ENCODE measurements at places on chromosomes 5 and 9.
A peak's percentile ranks its signal among the peaks of the same experiment; 100 is the strongest.

DNA sequence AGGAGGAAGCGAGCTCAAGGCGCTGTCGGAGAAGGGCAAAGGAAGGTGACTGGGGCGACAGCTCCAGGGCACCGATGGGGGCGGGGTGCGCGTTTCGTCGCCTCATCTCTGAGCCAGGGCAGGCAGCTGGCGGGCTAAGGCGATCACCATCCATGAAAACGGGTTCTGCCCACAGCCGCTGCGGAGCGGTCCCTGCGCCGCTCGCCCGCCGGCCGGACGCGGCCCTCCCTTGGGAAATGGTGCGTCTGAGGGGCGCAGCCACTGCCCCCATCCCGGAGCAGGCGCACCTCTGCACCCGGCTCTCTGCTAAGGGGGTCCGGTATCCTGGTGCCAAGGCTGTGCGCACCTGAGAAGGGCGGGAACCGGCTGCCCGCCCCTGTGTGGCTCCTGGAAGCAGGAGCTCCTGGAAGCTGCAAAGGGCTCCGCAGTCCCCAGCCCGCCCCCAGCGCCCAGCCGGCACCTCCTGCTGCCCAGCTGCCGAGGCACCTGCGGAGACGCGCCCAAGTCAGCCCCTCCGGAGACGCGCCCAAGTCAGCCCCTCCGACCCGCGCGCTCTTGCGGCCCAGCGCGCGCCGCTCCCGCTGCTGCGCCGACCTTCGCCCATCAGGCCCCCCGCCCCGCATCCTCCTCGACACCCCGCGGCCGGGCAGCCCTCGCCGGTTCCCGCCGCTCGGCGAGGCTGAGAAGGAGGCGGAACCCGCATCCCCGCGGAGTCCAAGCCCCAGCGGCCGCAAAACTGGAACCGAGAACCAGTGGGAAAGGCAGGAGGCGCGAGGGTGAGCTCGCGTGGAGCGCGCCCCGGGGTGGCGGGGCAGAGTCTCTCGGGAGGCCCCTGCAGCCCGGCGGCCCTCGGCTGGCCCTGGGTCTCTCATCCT lies 757 bp downstream of the ANKRD34B start:
- DNase-seq, result peak; percentile 30

- no peak for DNase-seq
Observed at GRCh38 chr5:3994628-3995027, 399.0 kb downstream of the IRX1 start.

DNA sequence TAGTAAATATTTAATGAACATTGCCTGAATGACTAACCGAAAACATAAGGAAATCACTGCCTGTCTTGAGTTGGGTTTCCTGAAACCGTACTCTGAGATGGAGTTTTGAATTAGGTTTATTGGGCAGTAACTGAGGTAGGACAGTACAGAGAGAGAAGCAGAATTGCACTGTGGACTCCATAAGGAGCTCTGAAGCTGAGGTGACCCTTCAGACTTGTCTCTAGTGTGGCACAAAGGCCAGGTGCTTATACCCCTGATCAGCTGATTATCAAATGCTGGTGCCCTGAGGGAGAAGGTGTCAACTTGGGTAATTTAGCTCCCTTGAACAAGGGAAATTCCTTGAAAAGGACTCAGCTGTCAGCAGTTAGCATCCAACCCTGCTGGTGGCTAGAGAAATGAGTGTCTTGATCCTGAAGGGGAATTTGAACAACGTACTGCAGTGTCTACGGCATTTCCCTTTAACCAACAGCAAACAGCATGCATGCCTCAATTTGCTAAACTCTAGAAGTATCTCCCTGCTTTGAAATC lies 135.0 kb upstream of the SMARCA2 start:
- DNase-seq, result peak; percentile 36

DNA sequence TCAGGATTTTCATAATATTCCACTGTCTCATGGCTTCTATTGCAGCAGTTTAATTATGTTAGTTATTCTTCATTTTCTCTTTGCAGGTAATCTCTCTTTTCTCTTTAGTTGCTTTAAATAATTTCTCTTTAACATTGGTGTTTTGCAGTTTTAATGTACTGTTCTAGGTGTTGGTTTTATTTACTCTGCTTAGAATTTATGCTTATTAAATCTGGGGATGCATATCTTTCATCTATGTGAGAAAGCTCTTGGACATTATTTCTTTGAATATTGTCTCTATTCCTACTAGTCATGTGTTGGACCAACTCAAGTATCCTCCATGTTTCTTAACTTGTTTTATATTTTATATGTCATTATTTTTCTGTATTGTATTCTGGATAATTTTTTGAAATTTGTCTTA lies 218.7 kb upstream of the TUT7 start:
- DNase-seq, result no peak

- no peak for DNase-seq
Observed at GRCh38 chr5:66849803-66850202, 253.6 kb downstream of the MAST4 start.

- no peak for DNase-seq
Observed at GRCh38 chr5:112640546-112640945, 97.1 kb upstream of the APC start.

DNA sequence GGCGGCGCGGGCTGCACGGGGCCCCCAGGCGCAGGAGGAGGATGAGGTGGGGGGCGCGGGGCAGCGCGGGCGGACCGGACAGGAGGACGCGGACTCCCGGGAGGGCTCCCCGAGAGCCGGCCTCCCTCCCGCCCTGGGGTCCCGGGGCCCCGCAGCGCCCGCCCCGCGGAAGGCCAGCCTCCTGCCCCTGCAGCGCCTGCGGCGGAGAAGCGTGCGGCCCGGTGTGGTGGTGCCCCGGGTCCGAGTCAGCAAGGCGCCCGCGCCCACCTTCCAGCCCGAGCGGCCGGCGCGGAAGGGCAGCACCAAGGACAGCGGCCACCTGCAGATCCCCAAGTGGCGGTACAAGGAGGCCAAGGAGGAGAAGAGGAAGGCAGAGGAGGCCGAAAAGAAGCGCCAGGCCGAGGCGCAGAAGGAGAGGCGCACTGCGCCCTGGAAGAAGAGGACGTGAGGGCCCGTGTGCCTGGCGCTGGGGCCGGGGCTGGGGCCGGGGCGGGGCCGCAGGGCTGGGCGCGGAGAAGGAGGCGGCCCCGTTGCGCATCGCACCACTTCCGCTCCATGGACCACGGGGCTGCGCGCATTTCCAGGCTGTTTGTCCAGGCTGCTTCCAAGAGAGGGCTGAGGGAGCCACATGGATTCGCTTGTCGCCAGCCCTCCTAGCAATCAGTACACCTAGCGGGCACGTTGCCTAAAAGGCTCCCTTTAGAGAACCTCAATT lies 86.0 kb downstream of the ANKRD33B start:
- DNase-seq, result no peak

GRCh38 chr9:115106642-115107041 lies 11.3 kb downstream of the TNC start:
- no peak for DNase-seq

- DNase-seq, result peak; percentile 14
Observed at GRCh38 chr5:749101-749670, 35.3 kb downstream of the ZDHHC11B start.

DNA sequence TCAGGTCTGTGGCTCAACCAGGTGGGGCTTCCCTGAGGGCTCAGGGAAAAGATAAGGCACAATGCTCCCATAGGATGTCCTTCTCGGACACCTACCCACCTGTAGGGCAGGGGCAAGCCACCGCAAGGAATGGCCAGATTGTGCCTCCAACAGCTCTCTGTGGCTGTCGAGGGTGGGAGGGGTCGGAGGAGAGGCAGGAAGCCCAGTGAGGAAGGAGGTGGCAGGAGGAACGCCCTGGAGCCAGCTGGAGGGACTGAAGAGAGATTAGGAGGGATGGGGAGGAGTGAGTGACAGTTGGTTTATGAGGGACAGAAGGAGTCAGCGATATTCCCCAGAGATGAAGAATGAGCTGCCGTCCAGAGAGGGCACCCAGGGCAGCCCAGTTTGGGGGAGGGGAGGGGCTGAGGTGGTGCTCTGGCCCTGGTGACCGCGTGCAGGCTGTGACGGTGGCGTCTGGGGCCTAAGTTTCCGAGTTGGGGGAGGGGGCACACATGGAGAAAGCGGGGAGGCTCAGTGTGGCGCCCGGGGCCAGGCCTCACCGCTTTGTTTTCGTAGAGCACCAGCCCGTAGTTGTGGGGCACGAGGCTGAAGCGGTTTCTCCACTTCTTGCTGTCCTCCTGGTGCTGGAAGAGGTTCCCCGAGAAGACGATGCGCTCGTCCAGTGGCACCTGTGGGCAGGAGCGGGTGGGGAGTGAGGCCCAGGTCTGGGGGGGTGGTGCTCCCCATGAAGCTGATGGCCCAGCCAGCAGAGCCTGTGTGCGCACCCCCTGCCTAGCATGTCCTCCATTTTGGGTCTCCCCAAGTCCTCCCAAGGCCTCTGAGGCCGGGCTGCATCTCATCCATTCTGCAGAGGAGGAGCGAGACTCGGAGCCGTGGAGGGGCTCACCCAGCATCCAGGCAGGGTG lies 75.6 kb downstream of the LRSAM1 start:
- DNase-seq, result no peak

- DNase-seq, result peak; percentile 42
Observed at GRCh38 chr9:75238311-75238976, 150.1 kb downstream of the OSTF1 start.

- DNase-seq, result no peak
Observed at GRCh38 chr5:75574791-75575190, 36.5 kb upstream of the ANKDD1B start.

- no peak for DNase-seq
Observed at GRCh38 chr9:115640887-115641286, 512.7 kb upstream of the PAPPA start.

DNA sequence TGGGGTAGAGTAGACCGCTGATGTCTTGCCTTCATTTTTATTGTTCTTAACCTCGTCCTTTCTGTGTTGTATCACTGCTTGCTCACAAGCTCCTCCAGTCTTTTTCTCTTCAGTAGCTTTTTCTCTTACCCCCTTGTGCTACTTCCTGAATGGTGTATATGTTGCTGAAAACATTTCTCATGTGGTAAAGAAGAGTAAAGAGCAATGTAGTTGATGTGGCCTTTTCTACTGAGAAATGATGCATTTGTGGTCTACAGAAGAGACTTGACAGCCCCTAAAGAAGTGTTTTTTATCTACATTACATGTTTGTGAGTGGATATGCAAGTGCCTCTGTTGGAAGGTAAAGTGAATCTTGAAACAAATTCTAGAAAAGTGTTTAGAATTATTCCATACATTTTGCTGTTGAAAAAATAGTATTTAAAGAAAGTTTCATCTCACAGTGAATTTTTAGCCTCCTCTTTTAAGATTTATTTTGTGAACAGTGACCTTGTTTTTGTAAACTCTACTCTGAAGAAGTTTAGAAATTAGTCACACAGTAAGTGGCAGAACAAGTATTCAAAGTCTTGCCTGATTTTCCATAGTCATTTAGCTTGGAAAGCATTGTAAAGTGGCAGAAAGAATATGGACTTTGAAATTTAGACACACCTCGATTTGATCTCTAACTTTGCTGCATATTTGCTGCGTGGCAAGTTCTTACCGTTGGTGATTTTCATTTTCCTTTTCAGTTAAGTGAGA lies 17.4 kb downstream of the CDC42SE2 start:
- DNase-seq, result no peak

- DNase-seq, result no peak
Observed at GRCh38 chr5:180161420-180162303, 47.3 kb downstream of the RASGEF1C start.

GRCh38 chr5:116299746-116300640 lies 215.2 kb downstream of the COMMD10 start:
- DNase-seq, result no peak

GRCh38 chr9:125913551-125913950 lies 166.4 kb downstream of the PBX3 start:
- no peak for DNase-seq

- DNase-seq, result no peak
Observed at GRCh38 chr5:13569090-13569715, 375.3 kb downstream of the DNAH5 start.

- DNase-seq, result no peak
Observed at GRCh38 chr9:20749496-20750198, 65.6 kb downstream of the FOCAD start.

GRCh38 chr5:76582230-76583162 lies 40.7 kb downstream of the F2RL2 start:
- DNase-seq, result no peak

- DNase-seq, result no peak
Observed at GRCh38 chr5:59517926-59518585, 375.5 kb downstream of the PDE4D start.

GRCh38 chr5:110050640-110051345 lies 361.1 kb downstream of the MAN2A1 start:
- DNase-seq, result no peak

GRCh38 chr9:134161647-134162046 lies 2.7 kb downstream of the RNU6ATAC start:
- no peak for DNase-seq

GRCh38 chr5:59042201-59043055 lies 459.6 kb downstream of the RAB3C start:
- no peak for DNase-seq

GRCh38 chr9:36443581-36443980 lies 43.5 kb upstream of the RNF38 start:
- no peak for DNase-seq

- no peak for DNase-seq
Observed at GRCh38 chr5:173882632-173883031, 5.5 kb upstream of the CPEB4 start.

- peak; percentile 45 for DNase-seq
Observed at GRCh38 chr5:55897905-55898304, 46.7 kb downstream of the IL31RA start.

GRCh38 chr9:5817862-5818261 lies 15.1 kb downstream of the ERMP1 start:
- no peak for DNase-seq
